Brain pericyte (primary cell): ENCODE measurements at places on chromosomes 1 and 21.

DNA sequence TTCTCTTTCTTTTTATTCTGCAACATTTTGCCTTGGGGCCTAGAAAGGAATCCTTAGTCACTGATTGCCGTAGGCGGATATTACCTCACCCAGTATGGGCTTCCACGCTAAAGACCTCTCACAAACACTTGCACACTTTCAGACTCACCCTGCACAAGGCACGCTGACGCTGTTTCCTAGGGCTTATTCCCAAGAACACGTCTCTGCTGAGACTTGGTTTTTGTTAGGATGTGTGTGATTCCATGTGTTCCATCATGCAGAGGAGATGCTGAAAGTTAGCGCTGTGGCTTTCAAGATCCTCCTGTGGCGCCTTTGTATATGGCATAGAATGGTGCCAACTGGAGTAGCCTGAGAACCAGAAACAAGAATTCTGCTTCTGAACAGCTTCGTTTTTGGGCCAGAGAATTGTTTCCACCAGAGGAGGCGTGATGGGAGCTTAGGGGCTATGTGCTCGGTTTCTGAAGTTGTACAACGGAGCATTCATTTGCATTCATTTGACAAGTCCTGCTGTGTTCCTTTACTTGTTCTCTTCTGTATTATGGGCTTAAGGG lies 297.0 kb downstream of the DISC1 start:
- no peak for DNase-seq

DNA sequence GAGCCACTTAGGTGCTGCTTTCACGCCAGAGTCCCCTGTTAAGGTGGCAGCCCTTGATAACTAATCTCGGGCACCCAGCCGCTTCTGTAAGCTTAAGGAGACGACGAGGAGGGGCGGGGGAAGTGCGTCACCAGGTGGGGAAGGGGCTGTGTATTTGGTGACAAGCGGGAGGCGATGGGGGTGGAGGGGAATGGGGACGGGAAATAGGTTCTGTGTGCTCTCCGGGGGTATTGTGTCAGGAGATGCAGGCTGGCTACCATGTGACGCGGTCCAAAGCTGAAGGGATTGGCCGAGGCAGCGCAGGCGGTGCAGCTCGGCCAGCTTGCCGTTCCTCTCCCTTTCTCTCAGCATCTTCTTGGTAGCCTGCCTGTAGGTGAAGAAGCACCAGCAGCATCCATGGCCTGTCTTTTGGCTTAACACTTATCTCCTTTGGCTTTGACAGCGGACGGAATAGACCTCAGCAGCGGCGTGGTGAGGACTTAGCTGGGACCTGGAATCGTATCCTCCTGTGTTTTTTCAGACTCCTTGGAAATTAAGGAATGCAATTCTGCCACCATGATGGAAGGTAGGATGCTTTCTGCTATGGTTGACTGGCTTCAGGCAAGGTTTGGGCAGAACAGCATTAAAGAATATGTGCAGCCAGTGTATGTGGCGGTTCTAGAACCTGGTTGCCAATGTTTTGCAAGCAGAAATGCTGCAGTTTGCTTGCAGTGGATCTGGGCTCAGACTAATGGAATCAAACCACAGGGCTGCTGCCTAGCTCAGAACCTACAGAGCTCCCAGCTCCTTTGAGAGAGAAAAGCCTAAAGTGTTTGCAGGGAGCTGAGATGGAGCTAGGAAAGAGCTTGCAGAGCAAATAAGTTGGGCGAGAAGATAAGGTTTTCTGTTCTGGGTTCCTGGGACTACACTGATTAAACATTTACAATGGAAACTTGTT lies at the start of gene SGIP1:
TSS of gene SGIP1 (plus strand) at position 350 of the 937 bp plus-strand sequence. CDS start at position 556, 206 bp downstream.
- peak; percentile 68 for DNase-seq

DNA sequence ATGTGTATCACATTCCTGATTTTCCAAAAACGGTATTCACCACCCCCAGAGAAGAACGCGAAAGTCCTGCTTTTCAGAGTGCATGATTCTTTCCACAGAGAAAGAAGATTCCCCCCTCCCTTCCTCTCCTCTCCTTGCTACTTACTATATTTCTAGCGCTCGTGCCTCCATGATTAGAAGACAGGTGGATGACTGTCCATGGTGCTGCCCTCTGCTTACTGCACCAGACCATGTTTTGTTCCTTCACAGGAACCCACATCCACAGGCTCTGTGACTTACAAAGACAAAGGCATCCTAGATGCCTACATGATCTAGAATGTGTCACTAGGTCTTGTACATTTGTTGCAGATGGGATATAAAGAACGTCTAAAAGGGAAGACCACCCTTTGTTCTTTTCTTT lies 49.1 kb upstream of the ZNF648 start:
- DNase-seq: no peak

GRCh38 chr1:107817935-107818334 lies 147.0 kb downstream of the VAV3 start:
- no peak for DNase-seq

- DNase-seq: no peak
Observed at GRCh38 chr1:231035799-231036198, 4.3 kb downstream of the FAM89A start.
